Activated CD4-positive, alpha-beta T cell treated with anti-CD3 and anti-CD28 coated beads, Interleukin-2, amount 50 U/mL, for 1 hour (primary cell): ENCODE measurements at places on chromosomes 2 and 18.

DNA sequence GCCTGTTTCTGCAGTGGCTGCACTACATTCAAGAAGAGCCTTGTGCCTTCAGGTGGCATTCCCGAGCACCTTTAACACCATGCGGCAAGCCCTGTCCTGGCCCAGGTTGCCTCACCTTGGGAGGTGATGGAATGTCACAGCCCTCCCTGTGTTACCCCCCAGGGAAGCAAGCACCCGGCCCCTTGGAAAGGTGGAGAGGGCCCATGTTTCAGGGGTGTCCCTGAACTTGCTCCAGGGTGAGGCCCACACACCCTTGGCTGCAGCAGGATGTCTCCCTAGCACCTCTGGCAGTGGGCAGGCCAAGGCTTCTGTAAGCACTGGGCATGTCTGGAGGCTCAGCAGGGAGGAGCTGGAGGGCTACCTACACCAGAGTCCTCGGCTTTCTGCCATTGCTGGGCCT is 29.3 kb upstream of the ACAA2 start:
- DNase-seq, result no peak

DNA sequence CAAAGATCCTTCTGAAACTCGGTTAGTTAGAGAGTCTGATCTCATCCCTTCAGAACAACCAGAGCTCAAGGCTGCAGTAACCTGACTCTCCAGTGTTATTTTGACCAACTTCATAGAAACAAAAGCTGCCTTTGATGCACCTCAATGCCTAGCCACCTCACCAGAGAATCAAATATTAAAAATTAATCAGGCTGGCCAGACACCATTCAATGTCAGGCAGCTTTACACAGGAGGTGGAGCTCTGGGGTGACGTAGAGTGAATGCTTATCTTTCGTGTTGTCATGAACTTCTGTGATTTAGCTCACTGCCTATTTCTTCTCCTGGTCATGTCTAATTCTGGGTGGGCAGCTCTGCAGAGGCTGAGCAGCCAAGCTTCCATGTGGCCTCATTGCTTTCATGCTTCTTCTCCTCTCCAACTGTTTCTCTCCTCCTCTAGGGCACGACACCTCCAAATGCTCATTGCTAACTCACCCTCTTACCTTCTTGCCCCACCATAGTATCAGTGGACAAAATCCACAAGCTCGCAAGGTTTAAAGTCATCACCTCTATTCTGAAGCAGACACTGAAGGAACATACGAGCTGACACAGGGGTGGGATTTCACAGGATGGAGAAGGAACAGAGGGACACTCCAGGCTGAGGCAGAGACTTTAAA is 39.4 kb downstream of the AAK1 start:
- no peak for DNase-seq

DNA sequence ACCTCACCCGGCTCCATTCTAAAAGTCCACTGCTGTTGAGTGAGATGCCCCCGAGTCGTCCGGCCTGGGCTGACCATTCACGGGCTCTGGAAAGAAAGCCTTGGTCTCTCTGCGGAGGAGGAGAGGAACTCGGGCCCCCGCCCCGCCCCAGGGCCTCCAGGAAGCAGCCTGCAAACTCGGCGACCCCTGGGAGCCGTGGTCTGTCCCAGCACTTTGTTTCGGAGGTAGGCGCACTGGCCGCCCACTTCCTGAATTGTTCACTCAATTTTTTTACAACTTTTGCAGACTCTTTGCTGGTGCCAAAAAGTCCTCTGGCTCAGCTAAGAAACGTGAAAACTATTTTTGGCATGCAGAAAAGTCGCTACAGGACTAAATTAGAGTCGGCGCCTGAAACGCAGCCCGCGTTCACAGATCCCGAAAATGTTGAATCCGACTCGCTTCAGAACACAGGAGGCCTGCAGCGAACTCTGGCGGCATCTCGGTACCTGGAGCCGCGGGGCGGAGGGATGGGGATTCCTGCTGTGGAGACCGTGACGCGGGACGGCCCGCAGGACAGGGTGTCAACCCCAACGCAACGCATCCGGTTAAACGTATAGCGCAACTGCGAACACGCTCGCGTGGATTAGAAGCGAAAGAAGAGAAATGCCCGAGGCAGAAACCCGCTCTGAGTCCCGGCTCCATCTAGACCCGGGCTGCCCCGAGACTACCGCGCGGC is 1.5 kb downstream of the PXDN start:
- DNase-seq, result no peak

DNA sequence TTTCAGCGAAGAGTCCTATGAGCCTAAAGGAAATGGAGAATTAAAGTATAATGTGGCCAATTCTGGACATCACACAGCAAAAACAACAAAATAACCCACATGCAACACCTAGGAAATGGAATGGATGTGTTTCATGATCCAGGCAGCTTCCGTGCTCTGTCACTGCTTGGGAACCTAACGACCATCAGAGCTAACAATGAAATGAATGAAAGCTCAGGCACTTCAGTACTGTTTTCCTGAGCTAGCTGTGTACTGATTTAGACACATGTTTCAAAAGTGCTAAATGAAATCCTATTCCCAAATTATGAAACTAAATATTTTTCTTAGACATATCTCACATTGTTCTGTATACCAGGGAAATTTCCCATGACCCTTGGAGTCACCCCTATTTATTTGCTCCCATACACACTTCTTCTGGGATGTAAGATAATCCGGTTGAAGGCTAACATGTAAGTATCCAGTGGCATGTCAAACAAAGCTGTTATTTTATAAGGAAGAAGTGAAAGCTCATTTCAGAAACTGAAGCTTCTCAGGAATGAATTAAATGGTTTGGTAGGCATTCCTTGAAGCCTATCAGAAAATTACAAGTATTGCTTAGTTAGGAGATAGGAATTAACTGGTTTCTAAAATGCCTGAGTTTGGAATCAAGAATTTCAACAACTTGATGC is 108.5 kb upstream of the RND3 start:
- no peak for DNase-seq

GRCh38 chr2:235026649-235027557 is 75.1 kb downstream of the SH3BP4 start:
- DNase-seq, result no peak

GRCh38 chr2:202771741-202772460 is 99.7 kb downstream of the ICA1L start:
- DNase-seq, result no peak

DNA sequence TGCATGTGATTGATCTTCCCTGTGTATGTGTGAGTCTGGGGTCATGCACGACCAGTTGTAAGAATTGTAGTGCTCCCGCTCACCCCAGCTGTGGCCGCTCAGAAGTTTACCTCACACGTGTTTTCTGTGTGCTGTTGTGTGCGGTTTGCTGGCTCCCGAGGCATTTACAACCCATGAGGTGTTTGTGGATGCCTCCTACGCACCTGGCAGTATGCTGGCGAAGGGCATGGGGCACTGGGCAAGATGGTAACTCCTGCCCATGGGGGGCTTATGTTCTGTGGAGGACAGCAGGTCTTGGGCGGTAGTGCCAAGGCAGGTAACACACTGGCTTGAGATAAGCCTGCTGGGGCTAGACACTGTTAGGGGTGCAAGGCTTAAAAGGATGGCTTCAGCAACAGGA is 102.6 kb upstream of the HS6ST1 start:
- DNase-seq, result no peak

GRCh38 chr2:173855661-173856060 is 109.5 kb downstream of the SP3 start:
- DNase-seq, result no peak

- DNase-seq, result no peak
These were observed 955 bp upstream of the BBS5 start for GRCh38 chr2:169478339-169478738.

DNA sequence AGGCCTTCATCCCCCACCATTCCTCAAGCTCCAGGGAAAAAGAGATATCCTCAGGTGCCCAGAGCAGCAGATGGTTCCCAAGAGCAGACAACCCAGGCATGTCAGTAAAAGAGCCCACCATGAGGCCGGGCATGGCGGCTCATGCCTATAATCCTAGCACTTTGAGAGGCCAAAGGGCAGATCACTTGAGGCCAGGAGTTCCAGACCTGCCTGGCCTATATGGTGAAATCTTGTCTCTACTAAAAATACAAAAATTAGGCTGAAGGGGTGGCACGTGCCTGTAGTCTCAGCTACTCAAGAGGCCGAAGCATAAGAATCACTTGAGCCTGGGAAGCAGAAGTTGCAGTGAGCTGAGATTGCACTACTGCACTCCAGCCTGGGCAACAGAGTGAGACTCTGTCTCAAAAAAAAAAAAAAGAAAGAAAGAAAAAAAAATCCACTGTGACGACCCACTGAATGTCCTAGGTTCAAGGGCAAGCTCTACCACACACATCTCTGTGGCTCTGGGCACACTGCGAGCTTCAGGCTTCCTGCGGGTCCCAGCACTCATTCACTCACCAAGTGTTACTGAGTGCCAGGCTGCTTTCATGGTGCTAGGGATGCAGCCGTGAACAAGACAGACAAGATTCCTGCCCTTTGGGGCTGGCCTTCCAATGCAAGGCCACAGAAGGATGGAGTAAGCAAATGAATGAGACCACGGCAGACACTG is 6.5 kb upstream of the DUSP2 start:
- DNase-seq, result no peak

DNA sequence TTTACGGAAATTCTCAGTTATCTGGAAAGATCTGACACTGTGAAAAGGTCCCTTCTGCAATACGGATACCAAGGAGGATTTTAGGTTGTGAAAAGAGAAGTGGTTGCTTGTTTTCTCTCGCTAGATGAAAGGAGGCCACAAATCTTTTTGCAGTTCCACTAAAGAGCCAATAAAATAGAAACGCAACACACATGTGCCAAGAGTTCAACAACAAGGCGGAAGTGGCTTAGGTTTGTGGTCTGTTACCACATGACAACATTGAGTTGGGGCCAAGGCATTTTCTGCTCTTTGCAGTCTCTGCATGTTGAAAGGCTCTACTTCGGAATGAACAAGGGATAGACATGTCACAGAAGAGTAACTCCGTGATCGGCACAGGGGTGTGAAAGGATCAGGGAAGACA is 115.7 kb upstream of the OSR1 start:
- peak; percentile 13 for DNase-seq

- no peak for DNase-seq
These were observed 150.2 kb upstream of the POU3F3 start for GRCh38 chr2:104703669-104704068.

GRCh38 chr2:22274661-22275060 is 1110.3 kb upstream of the KLHL29 start:
- DNase-seq, result no peak

GRCh38 chr2:198615972-198616371 is 811.6 kb downstream of the PLCL1 start:
- DNase-seq, result no peak

DNA sequence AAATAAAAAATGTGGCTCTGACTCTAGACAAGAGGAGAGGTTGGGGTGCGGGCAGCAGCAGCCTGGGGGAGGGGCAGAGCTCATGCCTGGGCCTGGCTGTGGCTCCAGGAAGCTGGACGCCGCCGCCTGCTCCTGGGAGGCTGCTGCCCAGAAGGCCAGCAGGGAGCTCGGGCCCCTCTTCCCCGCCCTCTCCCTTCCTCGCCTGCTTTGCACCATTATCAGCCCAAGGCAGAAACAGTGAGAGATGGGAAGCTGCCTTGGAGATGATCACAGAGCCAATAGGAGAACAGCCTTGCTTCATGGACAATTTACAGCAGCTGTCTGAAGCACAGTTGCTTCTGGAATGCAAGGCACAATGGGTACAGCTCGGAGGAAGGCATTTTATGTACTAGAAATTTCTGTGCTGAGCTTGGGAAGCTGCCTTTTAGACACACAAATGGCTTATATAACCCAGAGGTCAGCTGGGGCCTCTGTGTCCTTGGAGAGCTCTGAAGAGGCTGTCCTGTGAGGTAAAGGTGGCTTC is 55.3 kb upstream of the AFF3 start:
- DNase-seq, result no peak

DNA sequence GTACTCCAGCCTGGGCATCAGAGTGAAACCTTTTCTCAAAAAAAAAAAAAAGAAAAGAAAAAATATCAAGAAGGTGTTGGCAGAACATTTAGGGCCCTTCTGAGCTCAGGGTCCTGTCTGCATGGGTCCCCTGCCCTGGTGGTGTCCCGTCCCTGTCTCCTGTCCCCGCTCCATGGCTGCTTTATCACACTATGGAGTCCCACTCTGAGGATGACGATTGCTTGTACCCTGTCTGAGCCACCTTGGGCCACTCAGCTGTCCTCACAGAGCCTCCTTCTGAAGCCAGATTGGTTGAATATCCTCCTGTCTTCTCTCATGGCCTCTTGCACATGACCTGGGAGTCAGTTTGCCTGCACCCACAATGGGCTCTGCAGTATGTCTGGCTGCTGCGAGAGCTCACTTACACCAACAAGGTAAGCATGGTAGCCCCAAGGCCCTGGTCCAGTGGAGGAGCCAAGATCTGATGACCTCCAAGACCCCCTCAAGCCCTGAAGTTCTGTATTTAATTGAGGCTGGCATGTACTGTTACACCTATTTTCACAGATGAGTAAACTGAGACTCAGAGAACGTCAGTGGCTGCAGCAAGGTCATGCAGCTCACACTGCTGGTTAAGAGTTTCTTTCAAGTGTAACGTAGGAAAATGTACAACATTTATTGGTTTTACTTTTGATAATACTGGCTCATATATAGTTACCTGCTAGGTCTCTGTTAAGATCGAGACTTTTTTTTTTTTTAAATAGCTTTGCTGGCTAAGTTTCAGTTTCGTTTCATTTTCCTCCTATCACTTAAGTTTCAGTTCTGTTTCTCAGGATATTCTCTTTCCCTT is 16.9 kb upstream of the ZCCHC2 start:
- no peak for DNase-seq

GRCh38 chr2:5121642-5122041 is 570.5 kb upstream of the SOX11 start:
- no peak for DNase-seq

GRCh38 chr2:236794176-236794957 is 224.7 kb downstream of the ACKR3 start:
- DNase-seq, result no peak

DNA sequence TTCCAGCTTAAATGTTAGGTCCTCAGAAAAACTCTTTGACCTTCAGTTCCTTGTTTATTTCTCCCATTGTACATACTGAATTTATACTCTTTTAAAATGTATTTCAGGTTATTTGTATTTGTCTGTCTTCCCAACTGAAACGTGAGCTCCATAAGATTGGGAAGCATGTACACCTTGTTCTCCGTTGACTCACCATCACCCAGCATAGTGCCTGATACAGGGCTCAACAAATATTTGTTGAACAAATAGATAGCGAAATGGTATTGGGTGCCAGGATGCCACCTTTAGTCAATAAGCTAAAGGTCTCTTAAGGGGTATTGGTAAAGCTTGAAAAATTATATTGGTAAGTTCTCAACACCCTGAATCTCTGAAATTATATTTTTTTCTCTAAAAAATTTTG is 1841.3 kb upstream of the CELF4 start:
- DNase-seq, result no peak
